ENCODE measurements at places on chromosomes 2 and 18. TPM values are rescaled to one million over a fixed set of nuclear protein-coding genes. Genes with fewer than 3 reads are reported as not detected.

The LYG1 gene
- total RNA-seq: 0.52 TPM

The PARD6G gene
- 3.7 TPM for total RNA-seq

The GLI2 gene
- 3.1 TPM for total RNA-seq

The TLX2 gene
- total RNA-seq: not detected

The TSPYL6 gene
- not detected for total RNA-seq

The TGFA gene
- under 0.01 TPM for total RNA-seq

The FAHD2B gene
- 6.3 TPM for total RNA-seq

The VIT gene
- 6.8 TPM for total RNA-seq

The DNAJC5G gene
- under 0.01 TPM for total RNA-seq

The COBLL1 gene
- total RNA-seq: 11.0 TPM

The RGPD4 gene
- total RNA-seq: not detected

The FHL2 gene
- total RNA-seq: 66.3 TPM

The SERPINB4 gene
- total RNA-seq: not detected

The TCF4 gene
- 205 TPM for total RNA-seq

The DNAH6 gene
- total RNA-seq: 1.0 TPM

The ATP5F1A gene
- total RNA-seq: 584 TPM

The ZSWIM2 gene
- not detected for total RNA-seq

The TXNDC2 gene
- not detected for total RNA-seq

The ZBTB7C gene
- 2.6 TPM for total RNA-seq

The DTNA gene
- total RNA-seq: 94.5 TPM

The ACVR1C gene
- total RNA-seq: 0.52 TPM

The PAX8 gene
- not detected for total RNA-seq

The KLHL30 gene
- 18.3 TPM for total RNA-seq

The ABCG8 gene
- total RNA-seq: under 0.01 TPM

The RTP5 gene
- total RNA-seq: not detected

The PFN4 gene
- total RNA-seq: not detected

The NT5C1B gene
- not detected for total RNA-seq

The TUBA3E gene
- not detected for total RNA-seq

The HAAO gene
- total RNA-seq: 4.2 TPM

The ITPRIPL1 gene
- total RNA-seq: 3.7 TPM

The PRSS56 gene
- total RNA-seq: 1.0 TPM

The CTLA4 gene
- total RNA-seq: not detected

The HOXD1 gene
- total RNA-seq: 0.52 TPM

The NRP2 gene
- 31.8 TPM for total RNA-seq

Data from skeletal muscle tissue (tissue), 5 donors.